ENCODE measurements at places on chromosomes 12 and 14.

GRCh38 chr14:77133720-77134338 is 7.8 kb downstream of the ZDHHC22 start:
- DNase-seq = no peak

- DNase-seq = no peak
Measured at GRCh38 chr14:85576848-85577542, 47.1 kb downstream of the FLRT2 start.

DNA sequence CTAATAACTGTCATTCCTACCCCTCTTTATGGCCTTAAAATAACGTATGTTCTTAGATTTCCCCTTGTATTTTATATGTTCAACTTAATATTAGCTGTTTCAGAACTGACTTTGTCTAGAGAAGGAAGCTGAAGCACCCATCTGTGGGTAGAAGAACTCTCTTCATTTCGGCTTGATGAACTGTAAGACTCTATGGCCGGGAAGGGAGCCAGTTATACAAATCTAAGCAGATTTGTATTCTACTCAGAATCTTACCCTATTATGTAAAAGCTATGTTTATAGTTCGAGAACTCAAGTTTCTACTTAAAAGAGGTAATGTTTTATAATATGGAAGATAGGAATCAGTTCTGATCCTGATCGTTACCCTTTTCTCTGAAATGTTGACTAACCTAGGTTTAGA is 390.9 kb upstream of the PRICKLE1 start:
- DNase-seq = no peak

GRCh38 chr12:11674894-11675390 is 25.5 kb downstream of the ETV6 start:
- no peak for DNase-seq

DNA sequence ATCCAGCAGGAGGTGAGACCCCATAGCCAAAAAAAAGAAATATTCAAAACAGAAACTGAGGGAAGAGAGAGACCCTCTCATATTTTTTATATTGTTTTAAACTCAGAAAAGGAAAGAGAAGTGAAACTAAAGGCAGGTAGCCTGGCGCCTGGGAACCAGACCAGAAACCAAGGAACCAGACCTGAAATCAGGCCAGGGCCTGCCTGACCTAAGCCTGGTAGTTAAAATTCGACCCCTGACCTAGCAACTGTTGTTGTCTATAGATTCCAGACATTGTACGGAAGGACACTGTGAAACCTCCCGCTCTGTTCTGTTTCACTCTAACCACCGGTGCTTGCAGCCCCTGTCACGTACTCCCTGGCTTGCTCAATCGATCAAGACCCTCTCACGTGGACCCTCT is 38.5 kb upstream of the CD163 start:
- no peak for DNase-seq

- DNase-seq = no peak
Measured at GRCh38 chr12:49664591-49665239, 41.4 kb downstream of the PRPF40B start.

- DNase-seq = peak; percentile 16
Measured at GRCh38 chr12:4908684-4909409, 858 bp upstream of the KCNA1 start.

GRCh38 chr14:90275820-90276219 is 19.5 kb downstream of the PSMC1 start:
- DNase-seq = no peak

GRCh38 chr14:63383776-63384367 is 65.1 kb upstream of the GPHB5 start:
- no peak for DNase-seq

DNA sequence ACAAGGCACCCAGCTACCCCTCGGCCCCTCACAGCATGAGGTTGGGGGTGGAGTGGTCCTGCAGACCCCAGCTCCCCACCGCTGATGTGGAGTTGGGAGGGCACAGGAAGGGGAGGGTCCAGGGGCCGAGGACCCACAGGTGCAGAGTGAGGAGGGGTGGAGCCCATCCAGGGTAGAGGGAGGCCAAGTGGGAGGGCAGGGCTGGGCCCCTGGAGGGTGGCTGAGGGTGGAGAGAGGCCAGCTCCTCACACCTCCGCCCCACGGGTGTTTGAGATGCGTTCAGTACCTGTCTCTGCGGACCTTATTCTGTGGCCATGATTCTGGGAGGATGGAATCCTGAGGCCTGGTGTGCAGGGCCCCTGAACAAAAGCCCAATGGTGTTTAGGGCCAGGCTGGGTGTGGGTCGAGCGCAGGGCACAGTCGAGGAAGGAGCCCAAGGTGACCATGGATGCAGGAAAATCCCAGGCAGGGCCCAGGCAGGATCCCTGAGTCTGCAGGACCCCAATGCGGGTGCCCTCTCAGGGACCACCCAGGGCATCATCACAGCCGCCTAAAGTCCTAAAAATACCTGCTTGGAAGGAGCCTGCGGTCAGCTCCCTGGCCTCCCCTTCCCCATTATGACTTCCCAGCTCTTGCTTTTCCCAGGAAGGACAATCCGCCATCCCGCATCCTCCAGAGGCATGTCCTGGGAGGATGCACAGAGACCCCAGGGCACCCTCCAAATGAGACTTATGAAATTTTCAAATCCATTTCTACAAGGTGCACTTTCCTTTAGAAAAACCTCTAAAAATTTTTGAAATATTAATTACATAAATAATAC is 377.1 kb upstream of the SFSWAP start:
- no peak for DNase-seq

- no peak for DNase-seq
Measured at GRCh38 chr12:62866451-62867082, 68.4 kb downstream of the PPM1H start.

- no peak for DNase-seq
Measured at GRCh38 chr12:98549371-98550110, 34.2 kb downstream of the TMPO start.

- no peak for DNase-seq
Measured at GRCh38 chr12:93121729-93122488, 192.8 kb upstream of the EEA1 start.

GRCh38 chr14:39827901-39828655 is 395.8 kb upstream of the FBXO33 start:
- no peak for DNase-seq

DNA sequence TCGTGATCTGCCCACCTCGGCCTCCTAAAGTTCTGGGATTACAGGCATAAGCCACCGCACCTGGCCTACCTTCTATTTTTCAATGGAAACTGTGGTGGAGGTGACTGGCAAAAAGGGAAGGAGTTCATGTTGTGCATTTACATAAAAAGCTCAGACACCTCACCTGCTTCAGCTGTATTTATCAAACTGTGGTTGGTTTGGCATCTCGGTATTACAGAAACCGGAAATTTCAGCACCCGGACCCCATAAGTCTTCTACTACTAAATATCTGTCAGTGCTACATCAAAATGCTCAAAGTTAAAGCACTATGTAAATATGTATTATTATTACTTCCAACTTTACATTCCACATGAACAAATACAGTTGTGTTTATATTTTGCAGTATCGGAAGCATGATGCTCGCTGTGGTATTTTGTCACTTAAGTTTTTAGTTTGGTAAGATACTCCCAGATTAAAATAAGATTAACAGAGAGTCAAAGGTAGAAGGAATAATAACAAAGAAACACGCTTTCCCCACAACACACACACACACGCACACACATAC is 95.4 kb downstream of the ITPR2 start:
- DNase-seq = no peak

GRCh38 chr12:26786865-26787514 is 46.0 kb downstream of the ITPR2 start:
- no peak for DNase-seq

DNA sequence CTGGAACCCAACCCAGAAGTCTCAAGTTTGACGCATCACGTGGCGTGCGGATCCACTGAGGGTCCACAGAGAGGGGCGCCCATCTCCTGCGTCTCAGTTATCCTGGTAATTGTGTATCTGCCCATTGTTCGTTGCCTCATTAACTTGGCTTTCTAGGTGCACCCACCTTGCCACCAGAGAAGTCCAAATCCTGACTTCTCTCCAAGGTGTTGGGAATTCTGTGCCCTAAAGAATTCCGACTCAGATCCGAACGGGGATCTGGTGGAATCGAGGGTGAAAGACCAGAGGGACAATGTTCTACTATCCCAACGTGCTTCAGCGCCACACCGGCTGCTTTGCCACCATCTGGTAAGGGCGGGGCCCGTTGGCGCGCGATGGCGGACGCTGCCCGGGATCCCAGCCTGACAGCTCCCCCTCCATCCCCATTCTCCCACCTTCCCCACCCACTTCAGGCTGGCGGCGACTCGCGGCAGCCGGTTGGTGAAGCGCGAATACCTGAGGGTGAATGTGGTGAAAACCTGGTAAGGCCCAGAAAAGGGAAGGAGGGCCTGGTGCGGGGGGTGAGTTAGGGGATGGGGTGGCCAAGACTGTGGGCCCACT is 481 bp downstream of the REC8 start:
- DNase-seq = no peak

DNA sequence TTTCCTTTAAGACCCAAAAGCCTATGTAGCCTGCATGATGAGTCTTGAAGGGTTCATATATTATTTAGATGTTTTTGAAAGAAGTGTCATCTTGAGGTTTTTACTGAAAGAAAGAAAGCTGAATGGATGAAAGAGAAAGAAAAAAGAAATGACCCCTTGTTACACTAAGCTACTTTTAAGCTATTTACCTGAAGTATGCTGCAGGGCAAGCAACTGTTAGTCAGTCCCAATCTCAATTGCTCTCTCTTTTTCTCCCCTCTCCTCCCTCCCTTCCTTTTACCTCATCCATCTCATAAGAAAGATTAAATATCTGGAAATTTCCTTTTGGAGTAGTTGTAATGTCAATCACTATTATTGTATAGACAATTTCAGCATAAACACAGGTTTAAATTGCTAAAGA is 512.4 kb downstream of the TMTC2 start:
- no peak for DNase-seq

- no peak for DNase-seq
Measured at GRCh38 chr12:62763861-62764645, 170.9 kb downstream of the PPM1H start.

- no peak for DNase-seq
Measured at GRCh38 chr14:52267501-52268278, at the start of gene PTGDR. PTGDR (plus strand) TSS chr14:52267698; CDS start chr14:52267815, 117 bp downstream.

GRCh38 chr12:3044141-3044630 is 33.0 kb upstream of the TSPAN9 start:
- DNase-seq = no peak

DNA sequence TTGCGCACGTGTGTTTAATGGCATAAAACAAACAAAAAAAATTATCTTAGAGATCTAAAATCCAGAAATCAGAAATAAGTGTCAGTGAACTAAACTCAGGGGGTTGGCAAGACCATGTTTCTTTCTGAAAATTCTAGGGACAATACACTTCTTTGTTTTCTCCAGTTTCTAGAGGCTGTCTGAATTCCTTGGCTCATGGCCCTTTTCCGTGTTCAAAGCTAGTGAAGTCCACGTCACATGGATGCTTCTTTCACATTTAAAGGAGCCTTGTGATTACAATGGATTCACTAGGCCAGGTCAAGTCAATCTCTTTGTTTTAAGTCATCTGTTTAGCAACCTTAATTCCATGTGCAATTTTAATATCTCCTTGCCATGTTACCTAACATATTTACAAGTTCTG is 22.4 kb downstream of the SLCO1B3 start:
- DNase-seq = no peak

All from NCI-H774 (cell line).